ENCODE measurements at places on chromosomes 2 and 18.

GRCh38 chr18:71370671-71371445, 1082.0 kb downstream of the SOCS6 start:
- no peak for DNase-seq

GRCh38 chr2:222796413-222797103, 64.3 kb upstream of the ACSL3 start:
- no peak for DNase-seq

- DNase-seq = no peak
These were observed 77.0 kb downstream of the LANCL1 start for GRCh38 chr2:210399440-210400041.

- no peak for DNase-seq
These were observed 90.2 kb upstream of the DNAJC10 start for GRCh38 chr2:182625814-182626213.

GRCh38 chr2:168180483-168180882, 66.9 kb downstream of the STK39 start:
- no peak for DNase-seq

DNA sequence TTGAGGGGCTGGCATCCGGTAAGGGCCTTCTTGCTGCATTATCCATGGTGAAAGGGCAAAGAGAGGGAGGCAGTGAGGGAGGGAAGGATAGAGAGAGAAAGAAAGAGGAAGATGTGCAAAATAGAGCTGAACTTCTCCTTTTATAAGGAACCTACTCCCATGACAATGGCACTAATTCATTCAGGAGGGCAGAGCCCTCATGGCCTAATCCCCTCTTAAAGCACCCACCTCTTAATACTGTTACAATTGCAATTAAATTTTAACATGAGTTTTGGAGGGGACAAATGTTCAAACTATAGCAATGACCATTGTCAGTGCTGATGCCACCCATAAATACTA, 60.2 kb downstream of the CXCR4 start:
- DNase-seq = no peak

DNA sequence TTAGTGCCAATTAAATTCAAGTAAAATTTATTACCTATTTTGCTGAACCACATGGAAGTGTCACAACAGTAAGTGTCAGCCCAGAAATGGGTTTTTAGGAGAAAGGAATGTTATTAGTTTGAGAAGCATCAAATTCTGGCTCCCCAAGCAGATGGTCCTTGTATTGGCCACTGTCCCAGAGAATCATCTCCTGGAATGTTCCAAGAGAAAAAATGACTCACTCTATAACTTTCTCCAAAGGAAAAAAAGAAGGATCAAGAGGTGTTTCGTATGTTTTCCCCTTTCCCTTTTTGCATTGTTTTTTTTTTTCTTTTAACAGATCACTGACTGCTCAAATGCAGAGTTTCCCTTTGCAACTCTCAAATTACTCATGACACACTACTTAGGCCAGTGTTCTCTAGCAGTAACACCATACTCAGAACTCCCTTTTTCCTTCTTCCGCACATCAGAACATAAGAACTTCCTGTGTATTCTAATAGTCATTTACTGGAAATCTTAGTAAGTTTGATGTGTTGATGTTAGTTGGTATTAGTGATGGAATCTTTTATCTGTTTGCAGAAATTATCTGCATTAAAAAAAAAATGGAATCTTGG, 390.3 kb downstream of the GPD2 start:
- no peak for DNase-seq

DNA sequence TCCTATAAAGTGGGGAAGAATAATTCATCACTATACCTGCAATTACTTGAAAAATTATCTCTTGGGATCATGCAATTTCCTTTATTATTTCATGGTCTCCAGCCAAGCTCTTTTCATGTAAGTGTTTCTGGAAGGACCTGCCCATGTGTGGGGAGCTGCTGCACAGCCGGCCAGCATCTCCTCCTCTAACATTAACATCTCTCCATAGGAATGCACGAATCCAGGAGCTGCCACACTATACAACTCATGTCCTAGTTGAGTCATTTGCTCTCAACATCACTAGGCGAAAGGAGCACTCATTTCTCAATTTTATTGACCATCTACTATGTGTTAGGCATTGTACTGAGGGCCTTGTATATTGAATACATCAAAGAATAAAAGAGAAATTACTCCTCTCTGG, 144.3 kb upstream of the ERBB4 start:
- DNase-seq = no peak

- no peak for DNase-seq
These were observed 1.1 kb downstream of the LRATD1 start for GRCh38 chr2:14633461-14634181.

DNA sequence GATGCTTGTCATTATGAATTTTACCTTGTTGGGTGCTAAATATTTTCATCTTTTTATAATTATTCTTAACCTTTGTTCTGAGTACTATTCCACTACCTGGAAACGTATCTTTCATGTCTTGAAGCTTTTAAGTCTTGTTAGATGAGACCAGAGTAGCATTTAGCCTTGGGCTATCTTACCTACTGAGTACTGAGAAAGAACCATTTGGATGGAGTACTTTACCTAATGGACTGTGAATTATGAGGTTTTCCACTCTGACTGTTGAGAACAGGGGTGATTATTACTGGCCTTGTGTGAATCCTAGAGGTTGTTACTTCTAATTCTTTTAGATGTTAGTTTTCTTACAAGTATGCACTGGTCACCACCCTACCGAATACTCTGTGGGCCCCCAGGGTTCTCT, 63.5 kb downstream of the CCDC102B start:
- no peak for DNase-seq

GRCh38 chr2:156427074-156427473, 9.1 kb upstream of the GPD2 start:
- DNase-seq = no peak

DNA sequence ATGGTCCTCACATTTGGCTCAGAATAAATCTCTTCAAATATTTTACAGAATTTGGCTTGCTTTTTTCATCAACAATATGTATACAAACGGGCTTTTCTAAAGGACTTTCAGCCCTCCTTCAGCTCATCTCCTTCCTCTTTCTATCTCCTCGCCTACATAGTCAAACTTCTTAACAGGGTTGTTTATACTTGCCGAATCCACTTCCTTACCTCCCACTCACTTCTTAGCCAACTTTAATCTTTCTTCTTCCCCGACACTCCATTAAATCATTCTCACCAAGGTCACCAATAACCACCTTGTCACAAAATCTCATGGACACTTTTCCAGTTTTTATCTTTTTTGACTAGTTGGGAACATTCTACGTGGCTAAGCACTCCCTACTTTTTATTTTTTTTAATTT, 325.2 kb downstream of the PLCL1 start:
- no peak for DNase-seq

DNA sequence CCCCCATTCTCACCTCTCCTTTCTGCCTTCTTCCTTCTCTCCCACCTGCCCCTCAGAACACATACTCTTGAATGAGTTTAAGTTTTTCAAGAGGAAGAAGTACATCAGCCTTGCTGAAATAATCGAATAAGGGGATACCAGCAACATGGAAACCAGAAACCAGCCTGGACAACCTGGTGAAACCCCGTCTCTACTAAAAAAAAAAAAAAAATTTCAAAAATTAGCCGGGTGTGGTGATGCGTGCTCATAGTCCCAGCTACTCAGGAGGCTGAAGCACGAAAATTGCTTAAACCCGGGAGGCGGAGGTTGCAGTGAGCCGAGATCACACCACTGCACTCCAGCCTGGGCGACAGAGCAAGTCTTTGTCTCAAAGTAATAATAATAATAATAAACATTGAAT, 75.0 kb upstream of the SLC1A4 start:
- no peak for DNase-seq

- DNase-seq = no peak
These were observed 70.3 kb downstream of the POLR1A start for GRCh38 chr2:86035376-86035882.

DNA sequence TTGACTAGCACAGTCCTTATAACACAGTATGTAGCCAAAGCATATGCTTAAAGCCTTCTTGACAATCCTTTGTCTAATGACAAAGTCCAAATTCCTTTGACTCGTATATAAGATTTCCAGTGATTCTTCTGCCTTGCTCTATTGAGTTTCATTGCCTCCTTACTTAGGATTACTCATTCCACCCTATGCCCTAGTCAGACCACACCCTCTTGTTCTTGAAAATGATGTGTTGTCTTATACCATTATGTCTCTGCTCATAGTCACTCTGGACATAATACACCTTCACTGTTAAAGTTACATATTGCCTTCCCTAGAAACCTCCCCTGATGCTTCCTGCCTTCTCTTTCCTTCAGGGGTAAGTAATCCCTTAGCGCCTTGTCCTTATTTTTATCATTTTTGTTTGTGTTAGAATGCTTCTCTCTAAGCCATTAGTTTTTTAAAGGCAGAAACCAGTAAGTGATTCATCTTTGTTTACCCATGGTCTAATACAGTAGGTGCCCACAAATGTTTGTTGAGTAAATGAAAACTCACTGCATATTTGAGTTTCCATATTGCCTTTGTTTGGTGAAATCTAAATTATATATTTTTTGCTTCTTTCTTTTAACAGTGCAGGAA, 19.3 kb downstream of the GPD2 start:
- no peak for DNase-seq

- no peak for DNase-seq
These were observed 216.8 kb upstream of the CNTNAP5 start for GRCh38 chr2:123808243-123808642.

DNA sequence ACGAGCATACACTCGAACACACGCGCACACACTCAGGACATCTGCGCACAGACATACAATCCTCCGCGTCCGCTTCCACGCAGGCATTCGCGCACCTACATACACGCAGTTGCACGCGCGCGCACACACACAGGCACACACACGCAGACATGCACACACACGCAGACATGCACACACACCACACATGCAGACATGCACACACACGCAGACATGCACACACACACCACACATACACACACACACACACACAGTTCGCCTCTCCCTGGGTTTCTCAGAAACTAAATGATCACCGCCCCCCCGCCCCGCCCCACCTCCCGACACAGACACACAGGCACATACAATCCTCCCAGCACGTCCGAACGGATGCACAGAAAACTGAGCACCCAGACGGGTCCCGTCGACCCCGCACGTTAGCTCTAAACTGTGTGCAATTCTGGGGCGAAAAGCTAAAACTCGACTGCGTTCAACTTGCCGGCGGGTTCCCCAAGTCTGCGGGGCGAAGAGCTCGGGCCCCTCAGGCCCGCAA, 1.0 kb downstream of the EPHA4 start:
- DNase-seq = peak; percentile 33

- DNase-seq = no peak
These were observed 73.1 kb upstream of the RMDN2 start for GRCh38 chr2:37851828-37852584.

DNA sequence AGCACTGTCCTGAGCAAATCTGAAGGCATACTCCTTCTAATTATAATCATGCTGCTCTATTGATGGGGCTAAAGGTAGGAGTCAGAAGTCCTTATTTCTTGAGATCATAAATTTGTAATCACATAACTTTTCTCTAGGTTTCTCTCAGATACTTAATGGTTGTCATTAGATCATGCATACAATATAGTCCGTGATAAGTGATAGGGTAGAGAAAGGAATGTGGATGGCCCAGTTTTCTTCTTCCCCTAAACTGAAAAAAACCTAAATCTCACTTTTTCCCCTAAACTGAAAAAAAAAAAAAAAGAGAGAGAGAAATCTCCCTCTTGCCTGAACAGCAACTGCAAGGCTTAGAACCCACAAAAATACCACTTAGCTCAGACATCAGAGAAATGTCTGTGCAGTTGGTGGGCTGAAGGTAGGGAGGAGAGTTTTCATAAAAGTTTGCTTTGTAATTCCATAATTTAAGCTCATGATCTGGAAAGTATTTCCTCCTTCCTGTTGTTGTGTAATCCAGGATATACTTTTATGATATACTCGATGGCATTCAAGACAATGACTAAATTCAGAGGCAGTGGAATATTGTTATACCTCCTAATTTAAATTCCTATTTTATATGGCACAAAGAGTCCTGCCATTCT, 79.3 kb upstream of the ITPRID2 start:
- no peak for DNase-seq

DNA sequence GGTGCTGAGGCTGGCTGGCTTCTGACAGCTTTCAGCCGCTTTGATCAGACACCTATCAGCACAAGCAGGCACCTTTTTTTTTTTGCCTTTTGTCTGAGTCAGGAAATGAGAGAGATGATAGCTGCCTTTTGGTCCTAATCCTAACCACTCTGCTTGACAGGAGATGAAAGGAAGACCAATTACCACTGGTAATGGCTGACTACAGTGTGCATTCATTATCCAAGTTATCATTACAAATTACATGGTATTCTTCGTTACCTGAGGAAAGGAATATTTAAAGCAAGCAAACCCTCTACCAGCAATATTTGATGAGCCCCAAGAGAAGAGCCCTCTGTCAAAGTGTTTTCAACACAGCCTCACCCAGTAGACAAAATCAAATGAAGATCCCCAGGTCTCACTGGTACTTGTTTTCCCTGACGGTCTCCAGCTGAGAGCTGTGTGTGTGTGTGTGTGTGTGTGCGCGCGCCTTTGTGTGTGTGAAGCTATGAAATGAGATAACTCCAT, 925.7 kb downstream of the DCDC2C start:
- no peak for DNase-seq
